Adipocyte (in vitro differentiated cells): ENCODE measurements at places on chromosomes 5 and 9.

GRCh38 chr5:138748630-138749081, 4.6 kb upstream of the CTNNA1 start:
- no peak for DNase-seq

DNA sequence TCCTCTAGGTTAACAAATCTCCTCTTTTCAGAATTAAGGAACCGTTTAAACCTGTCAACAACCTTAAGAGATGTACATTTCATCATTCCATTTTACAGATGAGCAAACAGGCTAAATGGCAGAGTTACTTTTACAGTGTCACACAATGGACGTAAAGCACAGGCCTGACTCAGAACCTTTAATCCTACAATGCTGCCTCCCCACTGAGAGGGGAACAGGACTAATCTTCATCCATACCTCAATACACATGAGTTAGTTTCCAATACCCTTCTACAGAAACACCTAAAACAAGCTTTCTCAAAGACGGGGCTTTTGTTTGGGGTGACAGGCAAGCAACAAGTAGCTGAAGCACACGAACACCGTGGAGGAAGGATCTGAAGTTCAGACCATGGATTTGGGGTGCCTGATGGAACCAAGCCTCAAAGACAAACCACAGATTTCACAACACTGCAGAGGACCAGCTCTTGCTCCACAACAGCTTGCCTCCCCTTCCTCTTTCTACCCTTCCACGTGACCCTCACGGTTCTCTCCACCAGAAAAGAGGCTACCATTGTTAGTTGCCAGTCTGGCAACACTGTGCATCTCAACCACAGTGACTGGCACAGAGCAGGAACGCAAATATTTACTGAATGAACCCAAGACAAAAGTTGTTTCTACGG, 1.8 kb downstream of the RNF130 start:
- peak; percentile 67 for DNase-seq

- DNase-seq: peak; percentile 89
These were observed 20.5 kb downstream of the EQTN start for GRCh38 chr9:27276193-27277030.

GRCh38 chr5:180633283-180634177, 15.9 kb downstream of the FLT4 start:
- DNase-seq: no peak

DNA sequence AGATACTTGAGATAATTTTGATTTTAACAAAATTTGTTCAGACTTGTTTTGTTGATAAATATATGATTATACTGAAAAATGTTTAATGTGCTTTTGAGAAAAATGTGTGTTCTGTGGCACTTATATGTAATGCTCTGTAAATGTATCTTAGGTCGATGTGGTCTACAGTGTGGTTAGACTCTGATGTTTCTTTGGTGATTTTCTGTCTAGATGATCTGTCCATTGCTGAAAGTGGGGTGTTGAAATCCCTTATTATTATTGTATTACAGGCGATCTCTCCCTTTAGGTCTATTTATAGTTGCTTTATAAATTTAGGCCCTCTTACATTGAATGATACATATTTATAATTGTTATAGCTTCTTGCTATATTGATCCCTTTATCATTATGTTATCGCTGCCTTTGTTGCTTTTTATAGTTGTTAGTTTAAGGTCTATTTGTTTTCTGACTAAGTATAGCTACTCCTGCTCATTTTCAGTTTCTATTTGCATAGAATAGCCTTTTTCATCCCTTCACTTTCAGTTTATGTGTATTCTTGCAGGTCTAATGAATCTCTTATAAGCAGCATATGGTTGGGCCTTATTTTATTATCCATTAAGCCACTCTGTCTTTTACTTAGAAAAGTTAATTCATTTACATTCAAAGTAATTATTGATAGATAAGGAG, 124.3 kb downstream of the MRPS30 start:
- no peak for DNase-seq

DNA sequence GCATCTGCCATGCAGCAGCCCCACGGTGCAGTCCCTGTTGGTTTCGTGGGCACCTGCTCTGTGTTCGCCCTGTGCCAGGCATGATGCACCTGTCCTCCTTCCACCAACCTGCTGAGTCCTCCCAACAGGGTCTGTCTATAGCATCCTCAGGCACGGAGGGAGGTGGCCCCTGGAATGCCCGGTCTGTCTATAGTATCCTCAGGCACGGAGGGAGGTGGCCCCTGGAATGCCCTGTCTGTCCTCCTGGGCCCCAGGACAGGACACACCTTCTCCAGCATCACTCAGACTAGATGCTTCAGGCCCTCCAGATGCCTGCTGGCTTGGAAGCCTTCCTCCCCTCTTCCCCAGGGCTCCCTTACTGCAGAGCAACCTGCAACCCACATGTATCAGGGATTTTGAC, 9.9 kb upstream of the PHYHD1 start:
- DNase-seq: no peak

DNA sequence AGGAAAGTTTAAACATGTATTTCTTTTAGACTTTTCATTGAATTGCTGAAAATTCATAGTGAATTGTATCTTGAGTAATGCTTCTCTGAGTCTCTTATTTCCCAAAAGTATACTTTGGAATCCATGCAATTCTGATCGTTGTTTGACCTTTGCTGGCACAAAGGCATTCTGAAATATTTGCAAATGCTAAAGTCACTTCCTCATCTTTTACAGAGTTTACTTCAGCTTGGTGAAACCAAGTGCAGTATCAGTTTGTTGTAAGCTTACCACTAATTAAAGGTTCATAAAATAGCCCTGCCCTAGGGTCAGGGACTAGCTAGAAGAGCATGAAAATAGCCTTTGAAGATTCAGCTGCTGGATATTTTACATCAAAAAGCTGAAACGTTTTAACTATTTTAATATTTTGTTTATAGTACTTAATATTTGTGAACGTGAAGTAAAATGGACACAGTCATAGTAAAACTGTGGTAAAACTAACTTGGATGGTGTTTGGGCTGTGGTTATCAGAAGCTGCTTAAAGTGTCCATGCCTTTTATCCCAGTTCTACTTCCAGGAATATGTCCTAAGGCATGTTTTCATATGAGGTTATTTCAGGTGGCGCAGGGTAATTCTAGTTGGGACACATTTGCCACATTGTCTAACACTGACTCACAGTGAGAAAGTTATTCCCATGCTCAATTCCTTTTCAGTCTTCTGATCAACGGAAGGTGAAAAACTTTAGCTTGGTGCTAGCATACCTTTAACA, 45.3 kb downstream of the SLC22A5 start:
- DNase-seq: peak; percentile 76

DNA sequence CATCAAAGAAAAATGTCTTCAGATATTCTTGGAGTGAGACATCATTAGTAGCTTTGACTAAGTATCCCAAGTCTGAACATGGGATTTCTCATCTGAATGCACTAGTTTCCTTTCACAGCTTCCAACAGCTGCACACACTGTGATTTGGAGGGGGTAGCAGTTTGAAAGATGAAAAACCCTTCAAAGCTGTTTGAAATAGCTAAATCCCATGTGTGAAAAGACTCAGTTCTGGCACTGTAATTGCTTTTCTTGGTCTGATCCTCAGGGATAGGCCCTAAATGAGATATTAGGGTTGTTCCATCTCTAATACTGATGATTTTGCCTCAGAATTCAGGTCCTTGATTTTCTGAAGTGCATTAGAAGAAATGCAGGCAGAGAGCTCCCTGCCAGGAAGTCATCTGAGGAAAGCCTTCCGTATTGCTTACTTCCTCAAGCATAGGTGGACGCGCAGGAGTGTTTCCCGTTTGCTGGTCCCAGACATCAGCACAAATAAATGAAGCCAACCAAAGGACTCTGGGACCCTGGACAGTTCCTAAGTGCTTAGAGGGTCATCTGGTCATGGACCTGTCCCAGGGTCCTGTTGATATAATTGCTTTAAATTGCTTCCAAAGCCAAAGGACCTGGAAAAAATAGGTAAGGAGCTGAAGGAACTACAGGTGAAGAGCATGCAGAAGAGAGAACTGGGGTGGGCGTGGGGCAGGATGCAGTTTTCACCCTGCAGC, 25.6 kb upstream of the FRMPD1 start:
- DNase-seq: no peak

DNA sequence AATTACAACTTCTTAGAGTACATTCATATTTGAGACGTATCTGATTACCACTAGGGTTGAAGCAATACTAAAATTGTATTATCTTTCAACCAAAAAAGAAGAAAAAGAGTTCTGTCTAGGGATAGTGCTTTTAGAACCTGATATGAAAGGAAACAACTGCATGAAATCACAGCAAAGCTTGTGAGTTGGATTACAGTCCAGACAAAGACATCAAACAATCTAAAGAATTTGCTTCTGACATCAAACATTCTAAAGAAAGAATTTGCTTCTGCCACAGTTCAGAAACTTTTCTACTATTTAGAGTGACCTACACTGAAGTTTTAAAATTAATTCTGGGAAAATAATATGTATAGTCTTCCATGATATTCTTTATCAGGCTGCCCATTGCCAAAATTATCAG, 1141.1 kb upstream of the ACO1 start:
- peak; percentile 2 for DNase-seq

GRCh38 chr5:77358255-77359205, 133.6 kb downstream of the WDR41 start:
- DNase-seq: peak; percentile 89

DNA sequence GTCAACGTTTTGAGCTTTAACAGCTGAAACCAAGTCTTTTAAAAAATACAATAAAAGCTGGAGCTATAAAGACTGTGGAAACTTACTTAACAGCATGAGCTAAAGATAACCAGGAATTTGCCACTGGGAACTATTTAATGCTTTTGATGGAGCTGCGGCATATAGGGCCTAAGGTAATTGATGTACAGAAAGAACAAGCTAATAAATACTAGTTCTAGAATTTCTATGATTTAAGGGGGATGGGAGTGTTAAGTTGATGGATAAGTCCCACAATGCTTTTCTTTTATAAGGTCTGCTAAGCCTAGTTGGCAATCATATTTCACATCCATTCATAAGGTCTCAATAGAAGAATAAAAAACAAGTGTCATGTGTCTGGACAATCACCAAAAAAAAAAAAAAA, 334.0 kb upstream of the DMAC1 start:
- no peak for DNase-seq
